ENCODE measurements at places on chromosomes 7 and 10.
A peak's percentile ranks its signal among the peaks of the same experiment; 100 is the strongest.

- DNase-seq = no peak
These were observed 39.3 kb upstream of the NEBL start for GRCh38 chr10:20936396-20936795.

- no peak for DNase-seq
These were observed 134.3 kb upstream of the VWC2 start for GRCh38 chr7:49639068-49639593.

DNA sequence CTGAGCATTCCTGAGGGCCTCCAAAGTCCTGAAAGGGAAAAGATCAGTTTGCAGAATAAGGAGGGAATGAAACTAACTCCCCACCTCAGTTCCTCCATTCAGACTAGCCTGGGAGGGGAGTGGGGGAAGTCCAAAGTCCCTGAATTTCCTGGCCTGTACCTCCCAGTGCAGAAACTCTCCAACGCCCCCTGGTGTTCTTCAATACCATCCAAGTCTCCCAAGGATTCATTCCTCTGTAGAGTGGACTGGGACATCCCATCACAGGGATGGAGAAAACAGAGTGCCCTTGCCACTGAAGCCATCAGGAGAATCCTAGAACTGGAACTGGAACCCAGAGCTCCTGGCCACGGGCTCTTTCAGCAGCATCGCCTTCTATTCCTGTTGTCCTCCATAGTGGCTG lies 1.6 kb upstream of the COL13A1 start:
- no peak for DNase-seq

DNA sequence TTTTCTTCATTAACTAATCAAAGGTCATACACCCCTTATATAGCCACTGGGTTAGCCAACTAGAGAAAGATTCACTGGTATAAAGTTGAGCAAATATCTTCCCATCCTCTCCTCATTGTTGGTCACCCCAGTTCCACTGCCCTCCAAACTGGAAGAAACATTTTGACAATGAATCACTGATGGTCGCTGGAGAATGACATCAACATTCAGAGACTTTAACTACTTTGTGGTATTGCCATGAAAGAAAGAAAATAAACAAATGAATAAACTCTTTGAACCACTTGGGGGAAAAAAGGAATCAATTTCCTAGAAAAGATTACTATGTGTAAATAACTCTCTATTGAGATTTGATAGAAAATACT lies 23.4 kb downstream of the HYCC1 start:
- DNase-seq = no peak

DNA sequence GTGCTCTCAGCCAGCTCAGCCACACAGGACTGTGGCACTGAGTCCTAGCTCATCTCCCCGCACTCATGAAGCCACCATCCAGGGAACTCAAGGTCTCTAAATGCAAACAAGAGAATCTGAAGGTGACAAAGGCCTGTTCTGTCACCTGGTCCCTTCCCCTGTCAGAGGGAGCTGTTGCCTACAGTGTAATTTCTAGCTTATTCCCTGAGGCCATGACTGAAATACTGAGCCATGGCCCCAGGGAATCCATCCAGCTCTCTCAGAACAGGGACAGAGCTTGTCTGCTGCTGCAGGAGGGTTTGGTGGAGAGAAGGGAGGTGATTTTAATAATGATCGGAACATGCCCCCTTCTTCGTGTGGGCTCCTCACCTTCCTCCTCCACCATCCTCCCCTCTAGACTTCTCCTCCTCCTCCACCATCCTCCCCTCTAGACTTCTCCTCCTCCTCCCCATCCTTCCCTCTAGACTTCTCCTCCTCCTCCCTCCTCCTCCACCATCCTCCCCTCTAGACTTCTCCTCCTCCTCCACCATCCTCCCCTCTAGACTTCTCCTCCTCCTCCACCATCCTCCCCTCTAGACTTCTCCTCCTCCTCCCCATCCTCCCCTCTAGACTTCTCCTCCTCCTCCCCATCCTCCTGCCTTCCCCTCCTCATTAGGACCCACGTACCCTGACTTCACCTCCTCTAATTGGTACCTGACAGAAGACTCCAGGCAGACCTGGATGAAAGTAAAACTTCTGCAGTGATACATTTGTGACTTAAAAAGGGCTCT lies 338.0 kb upstream of the MKI67 start:
- peak; percentile 23 for DNase-seq

- DNase-seq = no peak
These were observed 332.7 kb upstream of the PFKP start for GRCh38 chr10:2734603-2735002.

- no peak for DNase-seq
These were observed 18.0 kb upstream of the MTURN start for GRCh38 chr7:30116771-30117170.

GRCh38 chr7:13106513-13106912 lies 419.1 kb downstream of the ARL4A start:
- DNase-seq = no peak

GRCh38 chr7:25849500-25850184 lies 302.4 kb upstream of the NFE2L3 start:
- DNase-seq = no peak

DNA sequence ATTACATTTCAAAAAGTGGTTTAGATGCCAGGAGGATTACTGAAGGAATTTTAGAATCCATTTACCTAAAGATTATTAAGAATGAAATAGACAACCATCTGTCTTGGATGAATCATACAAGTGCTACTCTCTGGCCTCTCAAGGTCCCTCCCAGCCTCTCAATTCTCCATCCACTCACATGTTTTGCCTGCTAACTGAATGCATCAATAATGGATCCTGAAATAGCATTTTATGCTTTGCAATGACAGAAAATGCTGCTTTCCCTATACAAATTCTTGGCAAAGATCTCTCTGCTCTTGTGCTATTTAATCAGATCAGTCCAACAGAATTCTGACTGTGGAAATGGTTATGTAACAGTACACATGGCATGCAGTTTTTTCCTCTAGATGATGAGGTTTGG lies 68.1 kb downstream of the HBP1 start:
- no peak for DNase-seq

- DNase-seq = no peak
These were observed 77.9 kb upstream of the ADO start for GRCh38 chr10:62726638-62727037.

- DNase-seq = no peak
These were observed 23.4 kb downstream of the PROSER2 start for GRCh38 chr10:11846542-11846941.

- DNase-seq = no peak
These were observed 238.7 kb downstream of the CDK14 start for GRCh38 chr7:90834771-90835170.

DNA sequence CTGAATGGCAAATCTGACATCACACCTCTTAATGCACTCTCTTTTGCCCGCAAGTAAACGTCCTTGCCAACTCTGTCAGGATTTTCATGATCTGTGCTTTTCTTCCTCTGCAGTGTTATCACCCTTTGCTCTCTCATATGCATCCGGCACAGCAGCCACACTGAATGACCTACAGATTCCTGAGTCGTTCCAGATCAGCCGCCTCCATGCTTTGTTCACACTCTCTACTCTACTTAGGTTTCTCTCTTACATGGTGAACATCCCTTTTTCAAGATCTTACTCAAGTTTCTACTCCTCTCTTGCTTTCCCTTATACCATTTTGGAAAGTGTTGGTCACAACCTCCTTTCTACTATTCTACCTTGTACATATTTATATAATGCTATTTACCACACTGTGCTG lies 127.7 kb upstream of the AOAH start:
- DNase-seq = no peak

DNA sequence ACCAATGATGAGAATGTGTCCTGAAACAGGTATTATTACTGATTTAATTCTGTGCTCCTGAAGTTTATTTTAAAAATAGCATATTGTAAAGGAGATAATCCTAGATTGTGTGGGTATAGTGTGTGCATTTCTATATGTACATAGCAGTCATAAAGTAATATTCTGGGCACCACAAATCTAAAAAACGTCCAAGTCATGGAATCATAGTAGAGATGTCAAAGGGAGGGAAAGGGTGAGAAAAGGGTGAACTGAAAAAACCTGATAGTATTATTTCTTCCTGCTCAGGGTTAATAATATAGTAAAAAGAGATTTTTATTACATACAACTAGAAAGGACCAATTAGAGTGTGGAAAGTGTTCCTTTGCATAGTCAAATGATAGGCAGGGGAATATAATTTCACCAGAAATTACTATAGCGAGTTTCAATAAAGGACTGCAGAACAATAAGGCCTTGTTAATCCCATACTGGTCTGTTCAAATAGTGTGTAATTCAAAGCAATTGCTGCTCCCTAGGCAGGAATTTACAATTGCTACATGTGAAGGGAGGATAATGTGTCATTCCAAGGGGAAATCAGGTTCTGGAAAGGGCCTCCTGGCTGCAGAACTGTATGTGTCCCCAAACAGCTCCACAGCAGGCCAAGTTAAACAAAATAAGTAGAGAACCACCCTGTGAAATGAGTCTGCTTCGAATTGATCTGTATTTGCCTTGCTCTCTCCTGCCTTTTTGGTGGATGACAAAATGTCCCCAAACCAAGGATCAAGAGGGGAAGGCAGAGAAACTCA lies 42.5 kb upstream of the KMT2E start:
- DNase-seq = no peak

DNA sequence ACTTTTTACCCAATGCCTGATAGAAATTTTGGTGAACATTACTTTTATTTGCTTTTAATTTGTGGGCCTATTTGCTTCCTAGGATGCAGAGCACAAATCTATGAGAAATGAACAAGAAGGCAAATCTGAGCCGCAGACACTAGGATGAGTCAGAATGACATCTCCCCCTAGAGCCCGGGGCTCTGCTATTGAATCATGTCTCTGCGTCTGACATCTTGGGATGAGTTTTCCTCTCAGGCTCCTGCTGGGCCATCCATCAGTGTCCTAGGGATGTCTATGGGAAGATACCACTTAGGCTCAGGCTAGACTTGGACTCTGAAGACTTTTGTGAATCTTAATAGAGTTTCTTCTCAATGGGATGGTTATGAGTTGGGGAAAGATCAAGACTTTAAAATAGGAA lies 157.3 kb upstream of the MTPN start:
- DNase-seq = no peak

GRCh38 chr10:19570120-19570519 lies 246.1 kb upstream of the PLXDC2 start:
- DNase-seq = no peak

DNA sequence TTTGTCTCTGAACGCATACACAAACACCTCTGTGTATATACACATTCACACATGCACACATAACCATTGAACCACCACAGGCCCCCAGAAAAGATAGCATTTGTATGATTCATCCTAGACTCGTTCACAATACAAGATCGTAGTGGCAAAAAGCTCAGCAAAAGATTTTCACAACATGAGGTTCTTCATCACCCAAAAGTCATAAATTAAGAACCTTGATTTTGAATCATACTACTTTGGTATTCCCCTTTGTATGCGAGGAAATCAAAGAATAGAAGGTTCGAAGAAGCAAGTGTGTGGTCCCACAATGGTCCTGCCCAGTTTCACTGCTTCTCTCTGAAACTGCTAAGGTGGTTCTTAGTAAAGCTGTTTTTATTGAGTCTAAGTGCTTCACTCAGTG lies 200.7 kb downstream of the CELF2 start:
- no peak for DNase-seq

GRCh38 chr7:44533301-44534055 lies 7.7 kb downstream of the NPC1L1 start:
- DNase-seq = no peak

DNA sequence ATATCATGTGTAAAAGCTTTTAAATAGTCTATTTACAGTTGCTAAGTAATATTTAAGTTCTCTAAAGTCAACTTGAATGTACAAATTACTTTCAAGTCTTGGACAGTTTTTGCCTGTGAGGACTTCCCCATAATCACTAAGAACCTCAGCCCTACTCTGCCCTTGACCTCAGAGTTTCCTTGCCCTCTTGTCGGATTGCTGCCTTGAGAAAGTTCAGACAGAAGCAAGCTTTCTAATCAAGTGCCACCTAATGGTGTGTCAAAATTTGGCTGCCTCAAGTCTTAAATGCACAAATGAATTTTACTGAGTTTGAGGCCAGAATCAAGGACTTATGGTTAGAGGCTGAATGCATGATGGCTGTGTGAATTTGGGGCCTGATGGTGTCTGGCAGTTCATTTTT lies 88.3 kb upstream of the KAT6B start:
- DNase-seq = no peak

GRCh38 chr7:3767917-3768777 lies 467.1 kb downstream of the SDK1 start:
- no peak for DNase-seq

- no peak for DNase-seq
These were observed 58.0 kb downstream of the LCOR start for GRCh38 chr10:96890172-96890513.

GRCh38 chr10:45368181-45368580 lies 5.8 kb upstream of the ALOX5 start:
- no peak for DNase-seq

GRCh38 chr7:32214913-32215312 lies 144.7 kb upstream of the PDE1C start:
- DNase-seq = no peak

DNA sequence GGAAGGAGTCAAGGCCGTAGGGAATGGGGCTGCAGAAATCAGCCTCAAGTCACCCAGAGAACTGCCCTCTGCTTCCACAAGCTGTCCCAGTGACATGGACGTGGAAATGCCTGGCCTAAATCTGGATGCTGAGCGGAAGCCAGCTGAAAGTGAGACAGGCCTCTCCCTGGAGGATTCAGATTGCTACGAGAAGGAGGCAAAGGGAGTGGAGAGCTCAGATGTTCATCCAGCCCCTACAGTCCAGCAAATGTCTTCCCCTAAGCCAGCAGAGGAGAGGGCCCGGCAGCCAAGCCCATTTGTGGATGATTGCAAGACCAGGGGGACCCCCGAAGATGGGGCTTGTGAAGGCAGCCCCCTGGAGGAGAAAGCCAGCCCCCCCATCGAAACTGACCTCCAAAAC lies 50.2 kb upstream of the PDCD4 start:
- peak; percentile 55 for DNase-seq

- DNase-seq = no peak
These were observed 1.7 kb downstream of the ARF5 start for GRCh38 chr7:127589896-127590295.

GRCh38 chr10:90743291-90743690 lies 114.5 kb downstream of the HTR7 start:
- no peak for DNase-seq

DNA sequence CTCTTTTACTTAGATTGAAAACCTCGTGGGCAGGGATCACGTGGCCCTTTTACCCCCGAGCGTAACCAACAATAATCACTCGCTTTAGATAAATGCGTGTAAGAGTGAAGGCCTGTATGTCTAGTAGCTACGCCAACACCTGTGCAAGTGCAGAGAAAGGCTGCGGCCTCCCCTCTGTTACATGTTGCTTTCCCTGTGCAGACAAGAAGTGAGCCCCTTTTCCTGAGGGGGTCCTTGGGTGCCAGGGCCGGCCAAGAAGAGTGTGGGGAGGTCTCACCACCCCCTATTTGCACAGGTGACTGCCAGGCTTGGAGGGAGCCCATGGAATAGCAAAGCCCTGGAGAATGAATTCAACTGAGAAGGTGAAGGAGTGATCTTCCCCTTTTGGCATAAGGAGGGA lies 35.6 kb upstream of the CNPY1 start:
- DNase-seq = no peak

DNA sequence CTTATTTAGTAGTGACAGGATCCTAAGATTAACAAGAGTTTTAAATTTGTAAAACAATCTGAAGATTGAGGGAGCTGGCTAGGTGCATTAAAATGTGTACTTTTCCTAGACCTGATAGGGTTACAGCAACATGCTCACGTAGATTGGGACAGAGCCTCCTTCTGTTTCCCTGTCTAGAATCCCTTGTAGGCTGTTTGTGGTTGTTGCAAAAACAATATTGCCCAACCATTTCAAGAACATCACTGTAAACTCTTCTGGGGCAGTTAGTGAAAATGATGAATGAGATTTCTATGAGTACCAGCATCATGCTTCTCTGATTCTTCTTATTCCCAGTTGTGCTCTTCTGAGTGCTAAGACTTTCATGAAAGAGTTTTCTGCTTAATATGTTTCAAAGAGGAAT lies 14.7 kb upstream of the CPED1 start:
- no peak for DNase-seq

Measured in left ventricle myocardium inferior (tissue), 1 donor.